Natural killer cell treated with Interleukin-12 subunit alpha and Interleukin-12 subunit beta and Interleukin-15 and Interleukin-18, amount 100 ng/mL, for 72 hours (primary cell): ENCODE measurements at places on chromosomes 6 and 20.

DNA sequence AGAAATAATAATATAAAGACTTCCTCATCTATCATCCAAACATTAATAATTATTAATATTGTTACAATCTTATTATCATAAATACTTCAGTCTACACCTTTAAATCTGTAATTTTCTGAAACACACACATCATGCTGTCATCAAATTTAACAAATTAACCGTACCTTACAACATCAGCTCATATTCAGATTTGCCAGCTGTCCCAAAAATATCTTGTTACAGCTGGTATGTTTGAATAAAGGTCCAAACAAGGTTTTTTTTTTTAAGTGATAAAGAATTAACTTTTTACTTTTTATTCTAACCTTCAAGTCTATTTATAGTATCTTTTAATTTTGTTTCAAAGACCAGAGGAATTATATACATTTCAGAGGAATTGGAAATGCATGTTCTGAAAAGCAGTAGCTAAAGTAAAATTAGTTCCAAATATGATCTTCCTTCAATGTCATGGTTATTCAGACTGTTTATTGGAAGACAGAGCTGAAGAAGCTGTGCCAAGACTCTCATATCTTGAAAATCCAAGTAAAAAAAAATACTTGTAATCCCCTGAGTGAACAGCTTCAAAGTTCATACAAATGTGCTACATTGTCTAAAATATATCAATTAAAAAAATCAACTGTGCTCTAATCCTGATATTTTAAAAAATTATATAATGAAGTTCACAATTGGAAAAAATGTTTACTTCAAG is 161.7 kb upstream of the BMP5 start:
- DNase-seq: no peak

DNA sequence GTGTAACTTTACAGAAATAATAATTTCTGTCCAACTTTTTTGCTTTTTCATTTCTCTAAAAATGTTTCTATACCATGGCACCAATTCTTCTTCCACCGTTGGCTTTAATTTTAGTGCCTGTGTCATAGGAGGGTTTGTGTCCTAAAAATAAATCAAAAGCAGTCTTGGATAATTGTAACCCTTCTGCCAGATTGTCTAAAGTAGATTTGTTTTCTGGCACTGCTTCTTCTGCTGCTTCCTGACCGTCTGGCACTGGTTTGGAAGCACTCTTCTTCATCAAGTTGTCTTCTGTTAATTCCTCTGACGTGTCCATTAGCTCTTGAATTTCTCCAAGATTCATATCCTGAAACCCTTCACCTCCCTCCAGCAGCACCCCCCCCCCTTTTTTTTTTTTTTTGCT is 33.1 kb downstream of the SCAF8 start:
- DNase-seq: no peak

- DNase-seq: no peak
These were observed 139.0 kb downstream of the PRDM13 start for GRCh38 chr6:99745651-99746050.

DNA sequence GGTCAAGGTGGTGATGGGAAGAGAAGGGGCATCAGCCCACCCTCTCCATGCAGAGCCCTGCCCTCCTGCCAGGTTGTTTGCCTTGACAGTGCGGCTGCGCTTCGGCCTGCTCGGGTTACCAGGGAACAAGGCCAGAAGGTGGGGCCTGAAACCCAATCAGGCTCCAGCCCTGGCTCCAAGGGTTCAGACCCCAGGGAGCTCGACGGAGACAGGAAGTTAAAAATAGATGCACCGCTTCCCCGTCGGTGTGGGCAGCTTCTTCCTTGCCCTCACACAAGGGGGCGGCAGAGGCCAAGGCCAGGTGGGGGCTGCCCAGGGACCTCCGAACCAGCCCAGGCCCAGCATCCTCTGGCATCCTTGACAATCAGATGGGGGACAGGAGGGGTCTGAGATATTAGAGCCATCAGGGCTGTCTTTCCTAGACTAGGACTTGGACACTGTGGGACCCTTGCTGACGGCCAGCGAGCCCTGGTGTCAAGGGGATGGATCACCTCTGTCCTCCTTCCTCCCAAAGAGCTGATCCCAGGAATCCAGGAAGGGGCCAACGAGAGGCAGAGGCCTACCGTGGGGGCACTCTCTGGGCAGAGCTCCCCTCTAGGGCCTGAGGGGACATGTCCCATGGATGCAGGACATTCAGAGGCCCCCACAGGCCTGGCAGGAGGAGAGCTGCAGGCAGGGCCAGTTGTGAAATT is 65.2 kb downstream of the RIPOR3 start:
- DNase-seq: no peak

DNA sequence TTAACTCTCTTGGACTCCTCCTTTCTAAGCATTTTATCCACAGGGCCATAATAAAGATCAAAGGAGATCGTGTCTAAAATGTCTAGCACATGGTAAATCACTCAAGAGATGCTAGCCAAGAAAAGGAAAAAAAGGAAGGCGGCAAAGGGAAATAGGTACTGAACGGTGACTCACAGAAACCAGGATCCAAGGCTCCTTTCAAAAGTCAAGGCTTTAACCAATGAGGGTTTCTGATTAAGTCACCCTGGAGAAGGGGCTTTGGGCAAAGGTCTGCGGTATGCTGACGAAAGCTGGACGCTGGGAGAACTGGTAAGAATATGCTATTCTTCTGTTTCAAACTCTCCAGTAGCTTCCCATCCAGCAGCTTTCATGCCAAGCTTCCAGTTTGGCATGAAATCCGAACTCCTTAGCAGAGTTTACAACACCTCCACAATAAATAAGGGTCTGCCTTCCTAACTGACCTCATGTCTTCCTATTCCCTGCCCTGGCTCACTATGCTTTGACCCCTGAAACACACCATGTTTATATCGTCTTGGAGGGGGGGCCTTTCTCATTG is 1.0 kb downstream of the TOMM34 start:
- DNase-seq: no peak

GRCh38 chr6:38141085-38141484 is 321.6 kb downstream of the ZFAND3 start:
- no peak for DNase-seq

DNA sequence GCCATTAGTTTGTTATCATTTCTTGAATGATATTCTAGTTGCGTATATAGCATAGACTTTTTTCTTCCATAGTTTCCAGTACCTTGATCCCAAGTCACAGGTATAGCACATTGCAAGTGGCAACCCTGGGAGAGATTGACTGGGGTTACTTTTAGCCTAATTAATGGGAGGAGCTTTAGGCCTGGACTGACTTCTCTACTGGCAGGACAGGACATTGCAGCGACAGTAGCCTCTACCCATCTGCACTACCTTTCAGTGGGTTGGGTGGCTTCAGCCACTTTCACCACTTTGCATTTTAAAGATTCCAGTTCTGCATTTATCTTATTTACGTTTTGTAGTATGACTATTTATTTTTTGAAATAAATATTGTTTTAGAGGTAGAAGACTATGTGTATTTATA is 320.3 kb downstream of the RIMS1 start:
- DNase-seq: no peak

DNA sequence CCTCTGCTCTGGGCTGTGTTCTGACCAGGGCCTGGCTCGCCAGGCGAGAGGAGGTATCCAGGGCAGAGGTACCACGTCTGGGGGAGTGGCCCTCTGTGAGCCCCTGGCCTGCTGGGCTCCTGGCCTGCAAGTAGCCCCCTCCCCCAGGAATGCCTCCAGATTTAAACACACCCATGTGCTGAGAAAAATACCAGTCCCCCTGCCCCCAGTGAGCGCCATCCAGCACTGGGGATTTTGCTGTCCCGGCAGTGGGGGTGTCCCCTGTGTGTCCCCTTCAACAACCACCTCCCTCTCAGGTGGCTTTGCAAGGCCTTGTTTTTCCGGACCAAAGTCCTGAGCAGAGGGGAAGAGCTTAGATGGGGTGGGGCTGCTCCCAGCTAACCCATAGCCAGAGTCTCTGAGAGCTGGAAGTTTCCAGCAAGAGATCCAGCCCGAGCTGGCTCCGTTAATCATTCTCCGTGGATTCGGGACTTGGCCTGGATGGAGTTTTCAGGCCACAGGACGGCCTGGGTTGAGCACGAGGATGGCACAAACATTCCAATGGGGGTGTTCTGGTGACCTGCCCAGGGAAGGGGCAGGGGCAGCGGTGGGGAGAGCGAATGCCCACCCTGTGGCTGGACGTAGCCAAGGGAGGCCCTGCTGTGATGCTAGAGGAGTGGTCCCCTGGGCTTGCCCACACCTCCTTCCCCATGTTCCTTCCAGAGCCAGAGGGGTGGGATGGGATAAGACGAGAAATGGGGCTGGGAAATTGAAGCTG is 29.0 kb downstream of the PCK1 start:
- no peak for DNase-seq

GRCh38 chr6:118367314-118367713 is 180.8 kb upstream of the PLN start:
- DNase-seq: no peak

DNA sequence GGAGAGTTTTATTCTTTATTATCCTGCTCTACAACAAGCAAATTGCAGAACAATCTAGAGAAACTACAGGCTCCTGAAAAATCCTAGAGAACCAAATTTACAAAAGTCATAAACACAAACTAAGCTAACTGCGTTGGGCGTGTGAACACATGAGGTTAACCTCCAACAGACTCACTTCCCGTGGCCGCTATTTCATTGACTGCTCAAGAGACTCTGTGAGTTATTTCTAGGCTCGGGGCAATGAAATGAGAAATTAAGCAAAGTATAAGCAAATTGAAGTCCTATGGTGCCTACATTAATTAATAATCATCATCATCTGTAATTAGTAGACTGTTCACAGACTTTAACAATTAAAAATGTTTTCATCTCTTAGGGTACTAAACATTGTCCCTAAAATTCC is 100.0 kb downstream of the MBOAT1 start:
- no peak for DNase-seq

DNA sequence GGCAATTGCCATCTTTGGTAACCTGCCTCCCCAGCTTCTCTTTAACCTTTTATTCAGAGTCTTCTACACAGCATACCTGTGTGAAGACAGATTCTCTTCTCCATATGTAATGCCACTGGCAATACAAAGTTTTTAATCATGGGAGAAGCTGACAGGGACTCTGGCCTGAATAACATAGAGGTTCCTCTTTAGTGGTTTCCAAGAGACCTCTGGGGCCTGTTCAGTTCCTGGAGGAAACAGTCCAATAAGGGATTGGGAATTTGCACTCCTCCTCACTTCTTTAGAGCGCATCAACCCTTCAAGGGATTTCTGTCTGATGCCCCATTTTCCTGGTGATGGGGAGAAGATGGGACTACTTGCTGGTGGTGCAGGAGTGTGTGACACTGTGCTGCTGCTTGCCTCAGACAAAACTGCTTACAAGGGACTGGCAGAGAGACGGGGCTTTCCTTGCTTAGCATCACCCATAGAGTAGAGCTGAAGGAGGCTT is 1.4 kb downstream of the RIMS1 start:
- DNase-seq: no peak

GRCh38 chr6:150566486-150566885 is 33.2 kb upstream of the PLEKHG1 start:
- DNase-seq: no peak

DNA sequence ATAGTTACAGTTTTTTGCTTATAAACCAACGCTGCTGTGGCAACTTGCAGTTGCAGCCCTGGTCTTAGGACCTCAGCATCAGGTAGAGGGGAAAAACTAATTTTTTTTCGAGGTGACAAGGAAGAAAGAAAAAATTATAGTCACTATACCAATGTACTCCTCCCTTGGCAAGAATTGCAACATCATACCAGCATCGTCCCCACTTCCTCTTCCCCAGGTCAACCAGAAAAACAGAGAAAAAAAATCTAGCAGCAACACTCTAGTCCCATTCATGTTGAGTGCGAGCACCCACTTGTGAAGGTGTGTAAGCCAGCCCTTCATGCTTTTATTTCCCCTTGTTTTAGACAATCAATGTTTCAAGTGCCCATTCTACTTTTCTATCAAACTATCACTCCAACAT is 13.1 kb upstream of the DCBLD1 start:
- peak; percentile 65 for DNase-seq

DNA sequence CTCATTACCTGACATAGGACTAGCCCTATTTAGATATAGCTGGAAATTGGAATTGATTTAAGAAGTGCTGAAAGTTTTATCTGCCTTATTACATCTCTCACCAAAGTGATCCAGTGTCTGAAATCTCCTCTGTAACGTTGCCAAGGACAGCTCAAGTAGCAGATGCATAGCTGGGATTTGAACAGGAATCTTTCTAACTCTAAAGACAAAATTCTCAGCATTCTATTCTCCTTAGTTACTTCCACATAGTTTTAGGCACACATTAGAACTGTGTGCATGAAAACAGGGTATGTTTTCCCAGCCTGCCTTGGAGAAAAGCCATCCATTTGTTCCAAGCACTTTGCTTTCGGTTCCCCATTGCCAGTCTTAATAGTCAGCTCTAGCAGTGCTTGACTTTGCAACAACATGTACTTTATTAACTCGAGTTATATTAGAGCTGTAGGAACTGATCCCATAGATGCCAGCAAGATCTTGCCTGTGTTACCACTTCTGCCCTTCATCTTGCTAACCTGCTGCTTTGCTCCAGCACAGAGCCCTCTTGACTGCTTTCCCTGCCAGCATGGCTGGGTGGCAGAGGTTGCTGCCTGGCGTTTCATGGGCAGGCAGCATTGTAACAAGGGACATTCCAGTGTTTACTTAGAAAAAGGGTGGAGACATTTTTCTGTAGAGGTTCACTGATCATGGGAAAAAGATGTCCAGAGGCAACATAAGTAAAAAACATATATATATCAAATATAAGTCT is 56.1 kb upstream of the STMND1 start:
- no peak for DNase-seq

DNA sequence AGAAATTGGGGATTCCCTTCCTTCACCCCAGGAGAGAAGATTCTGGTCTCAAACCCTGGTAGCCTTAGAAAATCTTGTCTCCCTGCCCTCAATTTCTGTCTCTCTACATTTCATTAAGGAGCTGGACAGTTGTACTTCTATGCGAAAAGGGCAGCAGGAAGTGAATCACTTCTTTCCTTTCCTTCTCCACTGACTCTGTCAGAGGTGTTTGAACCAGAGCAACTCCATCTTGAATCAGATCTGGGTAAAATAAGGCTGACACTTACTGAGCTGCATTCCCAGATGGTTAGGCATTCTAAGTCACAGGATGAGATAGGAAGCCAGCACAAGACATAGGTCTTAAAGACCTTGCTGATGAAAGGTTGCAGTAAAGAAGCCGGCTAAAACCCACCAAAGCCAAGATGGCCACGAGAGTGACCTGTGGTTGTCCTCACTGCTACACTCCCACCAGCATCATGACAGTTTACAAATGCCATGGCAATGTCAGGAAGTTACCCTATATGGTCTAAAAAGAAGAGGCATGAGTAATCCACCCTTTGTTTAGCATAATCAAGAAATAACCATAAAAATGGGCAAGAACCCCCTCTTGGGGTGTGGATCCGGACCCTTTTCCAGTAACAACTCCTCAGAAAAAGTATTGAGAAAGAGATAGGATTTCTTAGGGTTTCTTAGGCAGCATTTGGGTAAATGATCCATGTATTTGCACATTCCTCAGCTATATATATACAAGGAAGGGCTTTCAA is 95.8 kb upstream of the PLCB4 start:
- no peak for DNase-seq
